ENCODE measurements at places on chromosomes 7 and 10.

DNA sequence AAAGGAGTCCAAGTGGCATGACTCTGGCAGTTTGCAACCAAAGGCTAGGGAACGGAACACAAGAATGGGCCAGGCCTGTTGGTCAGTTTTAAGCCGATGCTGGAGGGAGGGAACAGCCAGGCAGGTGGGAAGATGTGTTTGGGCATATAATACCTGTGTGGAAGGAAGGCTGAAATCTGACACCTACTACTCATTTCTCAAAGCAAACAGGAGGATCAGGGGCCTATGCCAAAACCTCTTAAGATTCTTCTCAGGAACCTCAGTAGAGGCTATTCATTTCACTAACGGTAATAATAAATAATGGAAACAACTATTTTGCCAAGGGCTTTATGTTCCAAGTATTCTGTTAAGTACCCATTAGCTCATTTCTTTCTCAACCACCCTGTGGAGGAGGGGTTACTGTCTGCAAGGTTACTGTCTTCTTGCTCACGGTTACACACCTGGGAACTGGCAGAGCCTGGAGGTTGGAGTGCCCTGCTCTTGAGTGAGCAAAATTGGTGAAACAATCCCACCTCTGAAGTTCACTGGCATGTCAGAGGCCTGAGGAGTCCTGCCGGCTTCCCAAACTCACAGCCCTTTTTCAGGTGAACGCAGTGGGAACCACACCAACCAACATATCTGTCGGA lies 35.5 kb downstream of the GOT1 start:
- DNase-seq: no peak

DNA sequence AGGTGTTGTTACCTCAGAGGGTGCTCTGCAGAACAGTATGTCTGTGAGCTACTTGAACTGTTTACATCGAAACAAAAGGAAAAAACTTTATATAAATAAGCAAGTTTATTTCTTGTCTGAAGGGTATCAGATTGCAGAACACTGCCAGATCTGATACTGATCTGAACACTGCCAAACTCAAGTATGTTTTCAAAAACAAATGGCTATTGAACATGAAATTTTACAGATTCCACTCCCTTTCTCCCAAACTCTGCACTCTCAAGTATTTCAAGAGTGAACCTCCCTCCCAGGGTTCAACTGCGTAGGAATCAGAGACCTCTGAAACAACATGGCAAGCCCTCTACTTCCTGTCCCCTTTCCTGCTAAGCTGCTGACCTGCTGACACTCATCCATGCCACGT lies 216.6 kb downstream of the ZNF33B start:
- no peak for DNase-seq

- no peak for DNase-seq
Observed at GRCh38 chr7:127290801-127291361, 38.1 kb upstream of the GRM8 start.

DNA sequence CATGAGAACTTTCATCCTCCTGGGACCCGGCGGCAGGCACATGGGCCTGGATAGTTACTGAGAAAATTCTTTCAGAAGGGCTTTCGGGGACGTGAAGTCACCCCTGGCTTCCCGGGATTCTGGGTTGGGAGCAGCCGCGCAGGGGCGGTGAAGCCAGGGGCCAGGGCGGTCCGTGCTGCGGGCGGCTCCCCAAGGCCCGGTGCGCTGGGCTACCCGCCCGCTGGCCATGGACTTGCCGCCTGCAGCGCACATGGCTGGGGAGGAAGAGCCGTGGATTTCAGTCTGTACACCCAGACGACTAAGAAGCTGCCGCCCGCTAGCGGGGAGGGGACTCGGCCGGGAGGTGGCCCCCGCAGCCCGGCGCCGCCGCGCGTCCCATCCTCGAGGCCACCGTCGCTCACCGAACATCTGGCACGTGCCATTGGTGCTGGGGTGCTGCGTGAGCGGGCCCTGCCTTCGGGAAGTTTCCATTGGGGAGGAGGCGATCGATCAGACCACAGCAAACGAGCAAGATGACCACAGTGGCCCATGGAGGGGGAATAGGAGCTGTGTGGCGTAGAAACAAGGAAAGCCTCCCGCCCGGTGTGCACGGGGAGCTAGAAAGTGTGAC lies 64.5 kb downstream of the TMEM209 start:
- DNase-seq: no peak

DNA sequence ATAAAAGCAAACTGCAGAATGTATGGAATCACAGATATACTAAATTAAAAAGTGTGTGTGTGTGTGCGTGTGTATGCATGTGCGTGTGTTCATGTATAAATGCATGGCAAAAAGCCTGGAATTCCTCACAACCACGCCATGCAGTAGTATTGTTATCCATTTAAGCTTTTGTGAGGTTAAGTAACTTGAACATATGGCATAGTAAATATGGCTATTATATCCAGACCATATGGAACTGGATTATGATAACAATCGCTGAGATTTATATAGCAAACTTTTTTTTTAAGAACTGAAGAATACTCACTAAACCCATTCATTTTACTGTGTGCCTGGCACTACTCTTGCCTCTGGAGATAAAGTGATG lies 22.3 kb upstream of the NANOS1 start:
- no peak for DNase-seq

- DNase-seq: no peak
Observed at GRCh38 chr7:140067052-140067451, 4.3 kb upstream of the PARP12 start.

Data from activated CD4-positive, alpha-beta T cell treated with anti-CD3 and anti-CD28 coated beads, Interleukin-2, amount 50 U/mL, for 1 hour (primary cell).